ENCODE measurements at places on chromosomes 7 and 10. TPM values are rescaled to one million over a fixed set of nuclear protein-coding genes. Genes with fewer than 3 reads are reported as not detected.

The SLF2 gene
- 33.4 TPM for total RNA-seq

The BTBD16 gene
- not detected for total RNA-seq

The KIF20B gene
- 48.7 TPM for total RNA-seq

The THSD7A gene
- total RNA-seq, result not detected

The SFTPA1 gene
- total RNA-seq, result not detected

The UCN3 gene
- not detected for total RNA-seq

The NUTM2E gene
- not detected for total RNA-seq

The SLC13A1 gene
- 0.05 TPM for total RNA-seq

The NCF1 gene
- total RNA-seq, result 0.39 TPM

The EGR2 gene
- 268 TPM for total RNA-seq

The MOGAT3 gene
- total RNA-seq, result not detected

The NRCAM gene
- total RNA-seq, result 0.21 TPM

The PDE6C gene
- total RNA-seq, result not detected

The AOC1 gene
- total RNA-seq, result not detected

The PON1 gene
- total RNA-seq, result not detected

The HECW1 gene
- total RNA-seq, result not detected

The SLC18A3 gene
- not detected for total RNA-seq

The SEMA3D gene
- total RNA-seq, result 0.60 TPM

The LRRN3 gene
- total RNA-seq, result 57.3 TPM

The PRKCQ gene
- total RNA-seq, result 45.9 TPM

The PPP1R9A gene
- not detected for total RNA-seq

The ADRA2A gene
- total RNA-seq, result not detected

The ZNF37A gene
- total RNA-seq, result 30.3 TPM

The OGDHL gene
- total RNA-seq, result 2.8 TPM

The LOXL4 gene
- not detected for total RNA-seq

The KAZALD1 gene
- 0.57 TPM for total RNA-seq

The C7orf57 gene
- total RNA-seq, result 0.31 TPM

The IDI2 gene
- total RNA-seq, result not detected

The SMKR1 gene
- total RNA-seq, result 4.8 TPM

The NOS3 gene
- 12.2 TPM for total RNA-seq

The ZNF503 gene
- total RNA-seq, result 0.07 TPM

The FRAT1 gene
- 3.3 TPM for total RNA-seq

The HOXA2 gene
- total RNA-seq, result not detected

The DDC gene
- total RNA-seq, result not detected

The EN2 gene
- total RNA-seq, result not detected
